ENCODE measurements at places on chromosomes 12 and 14.

DNA sequence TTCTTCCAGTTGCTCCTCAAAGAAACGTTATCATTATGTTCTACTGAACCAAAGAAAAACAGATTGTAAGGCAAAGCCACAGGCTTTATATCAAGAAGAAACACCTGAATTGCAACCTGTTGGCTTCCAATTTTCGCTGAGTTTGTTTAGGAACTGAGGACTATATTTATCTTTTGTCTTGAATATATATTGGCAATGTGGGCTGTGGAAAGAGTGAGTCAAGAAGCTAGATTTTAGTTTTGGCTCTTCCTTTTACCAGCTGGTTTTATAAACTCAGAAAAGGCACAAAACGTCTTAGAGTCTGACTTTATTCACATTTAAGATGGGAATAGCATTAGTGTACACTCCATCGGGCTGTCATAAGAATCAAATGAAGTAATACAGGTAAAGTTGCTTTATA, 10.4 kb upstream of the PTHLH start:
- DNase-seq = no peak

- peak; percentile 19 for DNase-seq
These were observed 982 bp downstream of the BCL7A start for GRCh38 chr12:122022393-122023338.

- no peak for DNase-seq
These were observed 24.4 kb downstream of the OSBPL8 start for GRCh38 chr12:76535170-76535569.

DNA sequence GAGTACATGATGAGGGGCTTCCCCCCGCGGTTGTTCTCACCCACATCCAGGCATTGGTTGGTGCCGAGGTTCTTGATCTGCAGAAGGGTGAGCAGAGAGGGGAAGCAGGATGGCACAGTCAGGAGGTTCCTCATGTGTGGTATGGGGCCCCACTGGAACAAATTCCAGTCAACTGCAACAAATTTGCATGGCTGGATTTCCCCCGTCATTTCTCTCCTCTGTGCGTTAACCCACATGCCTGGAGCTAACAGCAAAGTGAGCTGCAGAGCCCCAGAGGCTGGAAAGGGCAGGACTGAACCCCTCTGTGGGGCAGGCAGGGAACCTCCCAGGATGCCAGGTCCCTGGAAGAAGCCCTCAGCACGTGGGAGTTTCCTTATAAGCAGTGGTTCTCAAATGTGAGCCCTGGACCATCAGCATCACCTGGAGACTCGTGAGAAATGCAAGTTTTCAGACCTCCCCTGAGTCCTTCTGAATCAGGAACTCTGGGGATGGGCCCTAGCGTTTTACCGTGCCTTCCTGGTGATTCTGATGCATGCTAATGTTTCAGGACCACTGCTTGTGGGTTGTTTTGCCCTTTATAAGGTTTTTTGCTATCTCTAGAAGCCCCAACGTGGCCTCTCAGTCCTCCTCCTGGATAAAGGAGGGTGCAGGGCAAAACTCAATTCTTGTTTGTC, 11.0 kb upstream of the CELA1 start:
- no peak for DNase-seq

DNA sequence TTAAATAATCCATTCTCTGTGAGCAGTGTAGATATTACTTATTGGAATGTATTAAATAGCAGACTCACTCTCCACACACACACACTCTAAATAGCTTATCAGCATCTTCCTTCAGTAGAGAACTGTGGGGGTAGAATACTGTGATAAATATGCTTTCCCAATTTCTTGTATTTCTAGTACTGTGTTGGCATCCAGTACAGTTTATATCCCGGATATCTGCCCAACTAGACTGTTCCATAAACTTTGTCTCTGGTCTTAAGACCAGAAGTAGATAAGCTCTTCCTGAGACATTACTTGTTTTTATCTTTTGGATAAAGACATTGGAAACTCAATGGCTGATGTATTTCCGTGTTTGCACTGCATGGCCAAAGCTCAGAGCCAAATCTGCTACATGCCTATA, 136.2 kb upstream of the PDZRN4 start:
- DNase-seq = no peak

DNA sequence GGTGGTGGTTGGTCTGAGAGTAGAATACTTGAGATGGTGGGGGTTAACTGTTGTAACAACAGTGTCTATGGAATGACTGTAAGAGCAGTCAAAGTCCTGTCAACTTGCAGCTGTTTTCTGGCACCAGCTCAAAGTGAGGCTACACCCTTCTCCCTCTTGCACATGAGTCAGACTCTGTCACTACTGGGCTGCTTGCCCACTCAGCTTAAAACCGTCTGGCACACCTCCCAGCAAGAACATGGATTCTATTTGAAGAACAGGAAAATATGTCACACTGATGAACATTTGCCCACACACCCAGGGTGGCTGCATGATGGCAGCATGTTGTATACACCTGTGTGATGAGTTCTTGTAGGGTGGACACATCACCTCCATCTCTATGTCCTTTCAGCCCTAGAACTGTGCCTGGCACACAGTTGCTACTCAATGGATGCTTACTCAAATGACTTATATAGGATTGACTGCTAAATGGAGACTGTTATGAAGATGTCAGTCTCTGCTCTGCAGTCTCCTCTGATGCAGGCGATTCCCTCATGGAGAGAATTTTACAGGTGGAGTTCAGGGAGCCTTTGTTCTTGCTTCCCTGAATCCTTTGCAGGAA, 19.3 kb upstream of the SERPINA6 start:
- DNase-seq = peak; percentile 8

DNA sequence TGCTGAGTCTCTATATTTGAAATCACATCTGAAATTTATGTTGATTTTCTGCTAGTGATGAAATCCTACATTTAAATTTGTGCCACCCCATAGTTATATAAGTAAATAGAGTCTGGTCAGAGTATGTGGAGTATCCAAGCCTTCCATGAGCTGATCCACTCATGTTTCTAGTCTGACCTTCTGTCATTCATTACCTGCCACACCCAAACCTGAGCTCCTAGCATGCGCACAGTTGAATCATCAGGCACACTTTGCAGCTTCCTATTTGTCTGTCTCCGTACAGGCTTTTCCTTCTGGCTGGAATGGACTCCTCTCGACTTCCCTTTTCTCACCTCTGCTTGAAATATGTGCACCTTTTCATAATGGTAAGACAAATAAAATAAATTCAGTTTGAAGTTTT, 45.3 kb upstream of the LRIG3 start:
- DNase-seq = no peak

- DNase-seq = no peak
These were observed 161.4 kb downstream of the ADGRD1 start for GRCh38 chr12:131114942-131115584.

DNA sequence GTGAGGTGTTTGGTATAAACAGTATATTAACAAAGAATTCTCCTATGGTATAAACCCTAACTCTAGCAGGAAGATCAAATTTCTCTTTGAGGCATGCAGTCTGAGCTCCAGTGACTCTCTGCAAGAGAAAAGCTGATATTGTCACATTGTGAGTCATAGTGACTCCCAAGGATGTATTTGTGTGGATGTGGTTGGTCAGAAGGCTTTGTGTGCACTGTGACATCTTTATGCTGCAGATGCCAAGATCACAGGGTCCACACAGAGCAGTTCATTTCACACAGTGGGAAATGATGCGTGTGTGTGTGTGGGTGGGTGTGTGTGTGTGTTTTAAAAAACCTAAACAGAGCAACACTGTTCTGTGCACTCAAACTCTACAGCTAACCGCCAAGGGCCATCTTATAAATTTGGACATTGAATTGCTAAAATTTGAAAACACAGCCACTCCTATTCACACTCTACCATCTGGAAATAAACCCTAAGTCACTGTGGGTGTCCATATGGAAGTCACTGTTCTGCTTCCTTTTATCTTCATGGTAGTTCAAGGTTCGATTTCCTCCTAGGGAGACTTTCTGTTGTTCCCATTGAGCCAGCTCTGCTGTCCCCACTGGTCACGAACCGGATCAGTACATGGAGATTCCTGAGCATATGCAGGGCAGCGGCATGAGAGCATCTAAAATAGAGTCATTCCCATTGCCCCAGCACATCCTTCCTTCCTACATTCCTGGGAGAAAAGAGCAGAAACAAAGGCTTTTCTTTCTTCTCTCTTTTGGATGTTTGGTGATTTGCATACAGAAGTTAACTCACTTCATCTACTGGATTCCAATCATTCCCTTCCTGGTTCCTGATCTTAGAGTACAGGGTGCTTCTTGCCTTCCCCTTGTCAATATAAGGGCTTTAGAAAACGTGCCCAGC, 727.6 kb downstream of the DIO2 start:
- no peak for DNase-seq

DNA sequence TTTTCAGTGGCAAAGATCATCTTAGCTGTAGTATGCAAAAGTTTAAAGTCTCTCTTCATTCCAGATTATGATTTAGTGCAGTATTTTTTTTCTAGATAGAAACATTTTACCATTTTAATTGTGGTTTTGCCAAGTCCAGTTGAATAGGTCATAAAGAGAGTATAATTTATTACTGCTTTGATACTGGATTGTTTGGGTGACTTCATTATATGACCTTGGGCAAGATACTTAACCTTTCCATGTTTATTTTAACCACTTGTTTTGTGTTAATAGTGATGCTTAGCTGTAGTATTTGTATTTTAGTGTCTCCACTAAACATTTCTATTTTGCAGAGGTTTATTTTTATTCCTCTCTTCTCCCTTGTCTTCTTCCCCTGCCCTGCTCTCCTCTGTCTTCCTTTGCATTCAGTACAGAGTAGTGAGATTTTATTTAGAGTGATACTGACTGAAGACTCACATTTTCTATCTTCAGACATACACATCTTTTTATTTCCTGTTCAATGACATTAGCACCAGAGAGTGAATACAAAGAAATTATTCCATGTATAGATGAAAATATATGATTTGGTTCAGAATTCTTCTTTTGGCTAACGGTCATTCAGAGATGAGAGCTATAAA, 215.2 kb downstream of the ERC1 start:
- no peak for DNase-seq

DNA sequence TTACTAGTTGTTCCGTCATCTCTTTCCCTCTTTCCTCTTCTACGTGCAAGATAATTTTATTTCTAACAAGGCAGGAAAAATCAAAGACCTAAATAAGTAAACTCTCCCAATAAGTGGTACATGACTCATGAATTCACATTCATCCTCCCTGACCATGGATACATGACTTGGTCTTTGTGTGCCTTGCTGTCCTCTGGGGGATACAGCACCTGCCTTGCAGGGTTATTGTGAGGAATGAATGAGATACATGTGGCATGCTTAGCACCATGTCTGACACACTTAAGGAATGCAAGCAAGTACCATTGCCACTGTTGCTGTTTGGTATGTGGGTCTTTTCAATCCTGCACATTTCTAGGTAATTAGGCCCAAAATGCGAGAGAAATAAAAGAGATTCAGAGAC, 208.4 kb downstream of the DPF3 start:
- no peak for DNase-seq
